ENCODE measurements at places on chromosomes 16 and 17. TPM values are rescaled to one million over a fixed set of nuclear protein-coding genes. Genes with fewer than 3 reads are reported as not detected.

TMEM88 gene
- 26.4 TPM for total RNA-seq

DOC2B gene
- total RNA-seq, result 2.7 TPM

PRR35 gene
- not detected for total RNA-seq

CDRT4 gene
- 1.4 TPM for total RNA-seq

KRT33B gene
- total RNA-seq, result not detected

GRCh38 chr17:63988741-63989621, 9.2 kb upstream of the PRR29 start:
- no peak overlapping the region for H3K4me3 ChIP-seq
- DNase-seq, result peak; percentile 11
- no peak overlapping the region for H3K27ac ChIP-seq
- no peaks in the 10 kb centered on the region for H3K36me3 ChIP-seq
- peaks cover 30% of the 10 kb centered on the region for H3K27me3 ChIP-seq
- peaks cover 58% of the 10 kb centered on the region for H3K4me1 ChIP-seq

- H3K36me3 ChIP-seq, result no peaks in the 10 kb centered on the region
- peaks cover 11% of the 10 kb centered on the region for H3K4me1 ChIP-seq
- no peak overlapping the region for H3K27ac ChIP-seq
- DNase-seq, result no peak
- H3K27me3 ChIP-seq, result peaks cover 53% of the 10 kb centered on the region
Measured at GRCh38 chr17:56779322-56779721, 54.4 kb downstream of the C17orf67 start.
